Activated CD4-positive, alpha-beta memory T cell treated with anti-CD3 and anti-CD28 coated beads, Interleukin-2, amount 10 ng/mL, durations not matched to agents 7 days and 5 days (primary cell): ENCODE measurements at places on chromosomes 1 and 21.
A peak's percentile ranks its signal among the peaks of the same experiment; 100 is the strongest.

- no peak for DNase-seq
These were observed 27.4 kb upstream of the HRNR start for GRCh38 chr1:152251391-152251790.

- DNase-seq: no peak
These were observed 9.6 kb upstream of the GPR37L1 start for GRCh38 chr1:202112859-202113689.

DNA sequence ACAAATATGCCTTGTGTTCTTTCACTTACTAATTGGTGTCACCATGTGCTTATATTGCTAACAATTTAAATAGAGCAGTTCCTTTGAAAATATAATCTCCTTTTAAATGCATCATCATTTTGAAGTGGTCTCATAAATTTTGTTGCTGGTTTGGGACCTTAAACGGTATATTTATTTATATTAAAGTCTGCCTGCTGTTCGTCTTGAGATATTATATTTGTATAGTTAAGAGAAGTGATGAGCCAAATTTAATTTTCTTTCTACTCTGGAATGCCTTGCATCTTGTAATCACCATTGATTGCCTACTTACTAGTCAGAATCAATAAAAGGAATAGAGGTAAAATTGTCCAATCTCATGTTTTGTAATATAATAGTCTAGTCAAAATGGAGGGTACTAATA lies 91.6 kb downstream of the NTNG1 start:
- no peak for DNase-seq

DNA sequence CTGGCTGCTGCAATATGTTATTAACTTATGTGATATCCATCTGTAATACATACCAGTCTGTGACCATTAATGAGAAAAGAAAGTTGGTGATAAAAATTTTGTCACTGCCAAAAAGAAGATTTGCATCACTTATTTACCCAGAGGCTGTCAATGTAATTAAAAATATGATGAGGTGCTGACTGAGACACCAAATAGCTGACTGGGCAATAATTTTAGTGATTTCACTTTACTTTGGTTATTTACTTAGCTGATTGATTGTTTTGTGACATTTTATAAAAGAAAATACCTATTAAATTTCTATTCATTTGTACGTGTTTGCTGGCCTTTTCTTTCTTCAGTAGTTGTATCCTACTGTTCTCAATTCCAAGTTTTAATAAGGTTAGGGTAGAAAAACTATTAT lies 139.2 kb downstream of the HLX start:
- no peak for DNase-seq

- peak; percentile 48 for DNase-seq
These were observed 522 bp downstream of the TMEM59 start for GRCh38 chr1:54052431-54052933.

DNA sequence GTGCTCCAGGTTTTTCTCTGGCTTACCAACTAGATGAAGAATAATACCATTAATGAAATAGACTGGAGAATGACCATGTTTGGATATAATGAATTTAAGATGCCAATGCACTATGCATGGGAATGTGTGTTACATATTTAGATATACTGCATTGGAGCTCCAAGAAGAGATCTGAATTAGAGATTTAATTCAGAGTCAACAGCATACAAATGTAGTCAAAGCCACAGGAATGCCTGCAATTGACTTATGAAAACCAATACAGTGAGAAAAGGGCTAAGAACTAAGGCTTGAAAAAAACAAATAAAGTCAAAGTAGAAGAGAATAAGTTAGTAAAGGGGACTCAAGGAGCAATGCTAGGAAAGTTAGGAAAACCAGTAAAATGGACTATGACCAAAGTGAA lies 59.1 kb downstream of the USP24 start:
- no peak for DNase-seq

DNA sequence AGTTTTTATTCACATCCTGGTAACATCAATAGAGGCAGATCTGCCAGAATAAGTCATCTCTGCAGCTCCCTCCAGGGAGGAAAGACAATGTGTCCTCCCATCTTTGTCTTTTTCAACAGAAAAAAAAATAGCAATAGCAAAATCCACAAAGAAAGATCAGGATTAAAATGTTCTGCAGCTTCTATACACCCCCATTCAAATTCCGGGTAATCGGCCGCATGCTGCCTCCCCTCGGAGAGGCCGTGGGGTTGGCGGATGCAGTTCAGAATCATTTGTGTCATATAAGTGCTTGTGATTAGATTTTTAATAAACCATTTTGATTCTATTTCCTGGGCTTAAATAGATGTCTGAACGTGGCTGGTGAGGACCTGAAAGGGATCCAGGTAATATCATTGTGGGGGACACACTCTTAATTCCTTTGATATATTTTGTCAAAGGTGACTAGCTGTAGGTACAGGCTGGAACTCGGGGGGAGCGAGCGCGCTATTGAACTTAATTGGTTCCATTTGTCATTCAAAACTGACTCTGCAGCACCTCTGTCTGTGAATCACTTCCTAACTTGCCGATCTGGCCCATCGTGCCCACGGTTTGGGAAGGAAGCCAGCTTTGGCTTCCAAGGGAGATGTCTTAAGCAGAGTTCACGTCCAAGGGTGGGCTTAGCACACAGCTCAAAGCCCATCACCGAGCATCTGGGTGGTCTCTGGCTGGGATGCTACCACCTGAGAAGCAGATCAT lies 85.6 kb upstream of the ARHGEF16 start:
- no peak for DNase-seq

GRCh38 chr1:95467036-95467435 lies 233.0 kb downstream of the RWDD3 start:
- no peak for DNase-seq

DNA sequence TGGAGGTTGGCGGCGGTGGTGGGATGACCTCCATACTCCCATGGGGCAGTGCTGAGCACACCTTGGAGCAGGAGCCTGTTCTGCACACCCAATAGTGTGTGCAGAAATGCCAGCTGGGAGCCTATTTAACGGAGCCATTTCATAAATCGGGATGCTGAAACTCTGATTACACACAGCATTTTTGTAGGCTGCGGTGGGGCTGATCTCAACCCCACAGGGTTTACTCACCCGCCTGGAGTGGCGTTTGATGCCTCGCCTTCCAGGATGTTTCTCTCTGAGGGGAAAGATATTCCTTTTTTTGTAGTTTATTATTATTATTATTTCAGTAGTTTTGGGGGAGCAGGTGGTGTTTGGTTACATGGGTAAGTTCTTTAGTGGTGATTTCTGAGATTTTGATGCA lies 82.6 kb upstream of the WDR26 start:
- no peak for DNase-seq
